CD4-positive, alpha-beta T cell treated with Interferon gamma for 1 hour (primary cell): ENCODE measurements at places on chromosomes 2 and 18.

- DNase-seq: no peak
Observed at GRCh38 chr2:86074256-86074655, 31.4 kb downstream of the POLR1A start.

DNA sequence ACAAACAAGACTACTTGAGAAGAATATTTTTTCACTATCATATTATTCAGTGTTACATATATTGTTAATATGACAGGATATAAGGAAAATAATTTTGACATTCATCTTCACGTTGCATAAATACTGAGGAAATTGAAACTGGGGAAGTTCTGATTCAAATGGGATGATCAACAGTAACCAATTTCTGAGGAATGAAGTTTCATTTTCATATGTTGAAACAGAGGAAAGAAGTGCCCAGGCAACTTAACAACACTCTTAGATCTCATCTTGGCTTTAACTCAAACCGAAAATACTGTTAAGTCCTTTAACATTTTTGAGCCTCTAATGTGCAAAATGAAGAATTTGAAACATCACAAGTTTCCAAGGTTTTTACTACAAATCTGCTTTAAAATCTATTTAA lies 612.2 kb upstream of the VRK2 start:
- no peak for DNase-seq

GRCh38 chr18:10169064-10169562 lies 255.3 kb downstream of the VAPA start:
- no peak for DNase-seq

GRCh38 chr18:2526329-2526728 lies 45.0 kb downstream of the METTL4 start:
- no peak for DNase-seq

DNA sequence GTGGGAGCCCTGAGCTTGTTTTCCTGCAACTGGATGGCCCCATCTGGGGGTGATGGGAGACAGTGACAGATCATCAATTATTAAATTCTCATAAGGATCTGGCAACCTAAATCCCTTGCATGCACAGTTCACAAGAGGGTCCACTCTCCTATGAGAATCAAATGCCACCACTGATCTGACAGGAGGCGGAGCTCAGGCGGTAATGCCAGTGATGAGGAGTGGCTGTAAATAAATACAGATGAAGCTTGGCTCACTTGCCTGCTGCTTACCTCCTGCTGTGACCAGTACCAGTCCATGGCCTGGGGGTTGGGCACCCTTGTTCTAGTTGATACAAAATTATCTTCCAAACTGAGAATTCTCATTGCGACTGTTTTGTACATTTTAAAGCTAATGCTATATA lies 258.6 kb downstream of the CTNNA2 start:
- DNase-seq: no peak

DNA sequence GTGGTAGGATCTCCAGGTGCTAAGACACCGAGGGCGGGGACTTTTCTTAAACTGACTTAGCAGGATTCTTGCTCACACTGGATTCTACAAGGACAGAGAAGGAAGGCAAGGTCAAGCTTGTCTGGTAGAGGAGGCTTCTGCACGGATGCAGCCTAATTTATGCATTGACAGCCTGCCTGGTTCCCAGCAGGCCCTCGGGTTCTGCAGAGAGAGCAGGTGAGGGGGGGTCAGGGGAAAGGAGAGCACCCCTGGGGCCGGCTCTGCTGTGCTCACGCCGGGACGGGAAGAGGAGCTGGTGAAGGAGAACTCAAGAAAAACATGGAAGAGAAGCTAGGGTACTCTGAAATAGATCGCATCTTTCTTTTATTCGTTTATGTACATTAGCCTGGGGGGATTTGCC lies 46.4 kb downstream of the ADI1 start:
- DNase-seq: no peak

DNA sequence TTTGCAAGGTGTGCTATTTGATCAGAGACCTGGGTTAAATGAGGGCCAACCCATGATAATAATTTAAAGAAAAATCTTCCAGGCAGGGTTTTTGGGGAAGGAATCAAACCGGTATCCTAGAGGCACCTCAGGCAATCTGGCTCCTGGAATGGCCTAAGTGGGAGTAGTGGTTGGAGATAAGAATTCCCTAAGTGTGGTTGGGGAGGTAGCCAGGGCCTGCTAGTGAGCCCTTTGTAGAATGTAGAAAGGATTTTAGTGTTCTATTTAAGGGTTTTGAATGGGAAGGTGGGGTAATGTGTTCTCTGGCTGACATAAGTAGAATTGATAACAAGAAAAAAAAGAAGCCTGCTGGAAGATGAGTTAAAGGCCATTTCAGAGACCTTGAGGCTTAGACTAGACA lies 422.2 kb downstream of the XIRP2 start:
- DNase-seq: no peak

- no peak for DNase-seq
Observed at GRCh38 chr2:240613781-240614180, 11.5 kb upstream of the GPR35 start.

DNA sequence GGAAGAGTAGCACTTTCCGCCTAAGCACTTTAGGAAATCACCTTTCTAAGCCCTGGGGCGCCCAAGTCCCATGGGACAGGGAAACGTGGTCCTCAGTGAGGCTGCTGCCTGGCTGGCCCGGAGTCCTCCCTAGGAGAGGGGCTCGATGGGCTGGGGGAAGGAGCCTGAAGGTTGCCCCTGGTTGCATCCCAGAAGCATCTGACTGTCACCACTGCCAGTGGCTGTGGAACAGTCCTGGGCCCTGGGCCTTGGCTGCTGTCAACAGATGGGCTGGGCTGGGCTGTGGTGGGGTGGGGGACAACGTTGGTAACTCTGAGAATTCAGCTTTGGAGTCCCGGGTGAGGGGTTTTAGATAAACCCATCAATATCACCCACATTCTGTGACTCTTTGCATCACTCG lies 22.5 kb downstream of the ASB1 start:
- DNase-seq: no peak

DNA sequence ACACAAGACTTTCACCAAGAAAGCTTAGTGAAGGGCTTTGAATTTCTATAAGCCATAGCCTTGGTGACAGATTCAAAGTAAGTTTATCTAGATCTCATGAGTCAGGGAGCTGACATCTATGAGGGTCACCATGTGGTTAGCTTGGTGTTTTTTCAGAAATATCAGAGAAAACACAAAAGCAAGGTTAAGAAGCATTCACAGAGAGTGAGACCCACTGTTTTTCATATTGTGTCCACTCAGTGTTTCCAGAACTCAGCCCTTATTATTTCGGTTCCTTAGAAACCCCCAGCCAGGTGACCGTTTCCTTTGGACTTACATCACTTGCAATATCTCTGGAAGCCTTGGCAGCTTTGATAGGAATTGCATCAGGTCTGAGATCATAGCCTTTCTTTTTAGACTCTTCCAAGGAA lies 76.6 kb downstream of the NEB start:
- DNase-seq: no peak

- no peak for DNase-seq
Observed at GRCh38 chr2:223981241-223981640, 24.0 kb downstream of the MRPL44 start.

- DNase-seq: no peak
Observed at GRCh38 chr2:34368304-34368703, 769.2 kb upstream of the FAM98A start.

GRCh38 chr2:204183608-204184007 lies 247.0 kb downstream of the ICOS start:
- no peak for DNase-seq

- DNase-seq: no peak
Observed at GRCh38 chr2:212897296-212897695, 254.1 kb downstream of the IKZF2 start.

DNA sequence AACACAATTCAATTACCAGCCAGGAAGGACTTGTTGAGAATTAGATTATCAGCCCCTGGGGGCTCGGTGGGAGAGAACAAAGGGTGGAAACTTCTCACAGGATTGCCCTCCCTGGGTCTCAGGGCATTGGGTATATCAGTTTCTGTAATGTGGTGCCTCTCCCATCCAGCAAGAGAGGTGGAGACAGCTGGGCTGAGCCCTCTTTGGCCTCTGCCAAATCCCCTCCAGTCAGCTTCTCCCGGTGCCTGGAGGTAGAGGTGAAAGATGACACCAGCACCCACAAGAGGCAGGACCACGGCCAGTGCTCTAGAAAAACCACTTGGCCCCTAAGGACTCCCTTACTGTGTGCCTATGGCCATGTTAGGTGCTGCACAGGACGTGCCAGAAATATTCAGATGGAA lies 179.7 kb downstream of the HAUS1 start:
- no peak for DNase-seq

GRCh38 chr18:59149007-59149406 lies 9.3 kb downstream of the SEC11C start:
- no peak for DNase-seq

- no peak for DNase-seq
Observed at GRCh38 chr18:47898055-47898454, 32.4 kb downstream of the SMAD2 start.

DNA sequence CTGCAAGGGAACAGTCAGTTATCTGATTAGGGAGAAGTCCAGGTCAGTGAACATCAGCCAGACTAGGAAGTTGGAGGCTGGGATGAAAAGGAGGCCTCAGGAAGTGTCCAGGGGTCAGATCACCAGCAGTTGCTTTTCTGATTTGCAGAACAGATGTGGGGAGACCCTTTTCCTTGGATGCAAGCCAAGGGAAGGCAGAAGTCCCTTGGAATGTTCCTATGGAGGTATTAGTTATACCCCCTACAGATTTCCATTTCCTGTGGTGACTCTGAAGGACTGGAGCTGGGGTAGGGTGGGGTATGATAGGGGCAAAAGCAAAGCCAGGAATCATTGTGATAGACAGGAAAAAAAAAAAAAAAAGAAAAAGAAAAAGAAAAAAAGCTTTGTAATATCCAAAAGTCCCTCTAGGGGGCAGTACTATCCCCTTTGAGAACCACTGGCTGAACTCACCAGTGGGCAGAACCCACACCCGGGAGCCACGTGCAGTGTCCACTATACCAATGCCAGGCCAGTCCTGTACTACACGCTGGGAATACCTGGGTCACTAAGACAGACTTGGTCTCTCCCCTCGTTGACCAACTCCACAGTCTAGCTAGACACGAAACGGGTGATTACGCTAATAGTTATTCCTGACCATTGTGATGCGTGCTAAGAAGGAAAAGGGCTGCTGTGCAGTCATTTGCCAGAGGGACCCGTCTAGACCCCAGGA lies 7.4 kb downstream of the DYSF start:
- no peak for DNase-seq

DNA sequence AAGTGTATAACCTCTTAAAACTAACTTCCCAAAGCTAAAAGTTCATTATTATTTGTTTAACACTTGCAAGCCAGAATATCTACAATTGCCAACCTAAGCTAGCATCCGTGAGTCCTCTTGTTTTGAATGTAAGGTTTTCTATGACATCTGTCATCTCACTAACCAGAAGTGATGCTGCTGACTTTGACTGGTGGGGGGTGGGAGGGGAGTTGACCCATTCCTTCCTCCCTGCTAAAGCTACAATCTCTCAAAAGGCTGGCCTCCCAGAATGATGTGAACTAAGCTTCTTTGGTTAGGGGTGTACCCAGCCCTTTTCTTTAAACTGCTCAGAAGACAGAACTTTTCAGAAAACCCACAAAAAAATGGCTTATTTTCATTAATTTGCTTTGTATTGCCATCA lies 280.6 kb downstream of the ZEB2 start:
- DNase-seq: no peak
